ENCODE measurements at places on chromosomes 5 and 9.

- DNase-seq = no peak
Measured at GRCh38 chr5:73918791-73919221, 292.8 kb downstream of the ARHGEF28 start.

DNA sequence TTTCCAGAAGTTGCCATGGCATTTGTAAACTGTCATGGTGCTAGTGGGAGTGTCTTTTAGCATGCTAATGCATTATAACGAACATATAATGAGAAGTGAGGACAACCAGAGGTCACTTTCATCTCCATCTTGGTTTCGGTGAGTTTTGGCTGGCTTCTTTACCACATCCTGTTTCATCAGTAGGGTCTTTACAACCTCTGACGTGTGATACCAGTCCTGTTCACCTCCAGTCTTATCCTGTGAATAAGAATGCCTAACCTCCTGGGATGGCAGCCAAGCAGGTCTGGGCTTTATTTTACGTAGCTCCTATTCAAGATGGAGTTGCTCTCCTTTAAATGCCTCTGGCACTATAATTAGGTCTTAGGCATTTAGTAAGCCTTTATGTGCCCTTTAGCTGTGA lies 20.4 kb upstream of the RFK start:
- DNase-seq = no peak

DNA sequence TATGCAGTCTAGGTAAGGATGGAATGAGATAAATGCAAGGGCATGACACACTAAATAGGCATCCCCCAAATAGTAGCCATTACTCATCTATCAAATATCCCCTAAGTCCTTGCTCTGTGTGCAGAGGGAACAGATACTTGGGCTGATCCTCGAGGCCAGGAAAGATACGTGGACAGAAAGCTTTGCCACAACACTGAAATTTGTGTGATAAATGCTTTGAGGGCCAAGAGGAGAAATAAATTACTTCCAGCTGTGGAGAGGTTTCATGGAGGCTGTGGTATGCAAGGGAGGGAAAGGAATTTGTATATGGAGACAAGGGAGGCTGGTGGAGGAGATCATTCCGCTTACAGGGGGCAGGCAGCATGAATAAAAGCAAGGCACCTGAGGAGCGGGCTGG lies 18.5 kb downstream of the ATOX1 start:
- no peak for DNase-seq

GRCh38 chr5:178434851-178435250 lies 155.3 kb downstream of the COL23A1 start:
- DNase-seq = no peak

DNA sequence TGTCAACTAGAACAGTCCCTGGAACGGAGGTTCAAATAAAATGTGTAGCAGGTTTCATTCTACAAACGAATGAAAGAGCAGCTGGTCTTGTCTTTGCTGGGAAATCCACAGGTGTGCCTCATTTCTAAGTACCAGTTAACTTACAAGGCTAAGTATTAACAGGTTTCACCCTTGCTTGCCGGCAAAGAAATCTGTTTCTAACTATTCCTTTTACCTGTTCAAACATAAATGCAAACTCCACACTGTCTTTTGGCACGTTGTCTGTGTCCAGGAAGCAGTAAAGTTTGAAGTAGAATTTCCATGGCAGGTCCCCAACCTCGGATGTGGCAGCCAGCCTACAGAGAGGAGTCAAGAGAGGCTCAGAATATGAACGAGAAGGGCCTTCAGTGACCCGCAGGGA lies 54.4 kb upstream of the RETREG1 start:
- no peak for DNase-seq

DNA sequence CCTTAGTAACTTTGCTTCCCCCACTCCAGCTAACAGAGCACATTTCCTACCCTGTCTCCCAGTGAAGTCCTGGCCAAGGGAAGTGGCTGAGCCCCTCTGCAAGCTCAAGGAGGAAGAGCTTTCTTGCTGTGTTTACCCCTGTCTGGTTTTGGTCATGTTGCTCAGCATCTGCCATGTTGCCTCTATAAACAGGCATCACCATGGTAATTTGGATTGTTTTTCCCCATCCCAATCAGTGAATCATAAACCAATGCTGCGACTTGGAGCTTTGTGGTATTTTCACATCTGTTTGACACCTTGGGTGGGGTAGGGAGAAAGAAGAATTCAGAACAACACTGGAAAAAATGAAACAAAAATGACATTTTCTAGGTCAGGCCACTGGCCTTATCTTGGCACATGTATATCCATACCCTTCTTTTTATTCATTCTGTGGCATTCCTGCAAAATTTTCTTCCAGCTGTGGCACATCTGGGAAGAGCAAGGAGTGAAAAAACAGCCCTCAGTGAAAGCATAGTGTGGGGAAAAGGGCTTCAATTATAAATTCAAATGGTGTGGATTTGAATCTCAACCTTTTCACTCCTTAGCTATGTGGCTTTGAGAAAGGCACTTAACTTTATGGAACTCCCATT lies 42.5 kb downstream of the SLIT3 start:
- DNase-seq = no peak

- DNase-seq = peak; percentile 21
Measured at GRCh38 chr9:17578911-17579793, at the start of gene SH3GL2. TSS of gene SH3GL2 (plus strand) at chr9:17579066.

GRCh38 chr9:137807721-137808703 lies 69.6 kb upstream of the CACNA1B start:
- no peak for DNase-seq

DNA sequence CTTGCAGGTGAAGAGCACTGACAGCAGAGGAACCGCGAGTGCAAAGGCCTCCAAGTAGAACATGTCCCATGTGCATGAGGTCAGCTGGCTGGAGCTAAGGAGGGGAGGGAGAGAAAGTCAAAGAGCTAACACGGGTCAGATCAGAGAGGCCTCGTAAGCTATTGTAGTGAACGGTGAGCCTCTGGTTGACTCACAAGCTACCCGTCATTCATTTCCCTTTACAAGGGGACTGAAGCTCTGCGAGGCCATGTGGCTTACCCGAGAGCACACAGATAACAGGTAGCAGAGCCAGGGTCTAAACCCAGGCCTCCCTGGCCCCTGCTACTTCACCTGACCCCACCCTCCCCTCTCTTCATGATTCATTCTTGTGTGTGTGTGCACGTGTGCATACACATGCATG lies 152.7 kb upstream of the ADRA1B start:
- DNase-seq = no peak

DNA sequence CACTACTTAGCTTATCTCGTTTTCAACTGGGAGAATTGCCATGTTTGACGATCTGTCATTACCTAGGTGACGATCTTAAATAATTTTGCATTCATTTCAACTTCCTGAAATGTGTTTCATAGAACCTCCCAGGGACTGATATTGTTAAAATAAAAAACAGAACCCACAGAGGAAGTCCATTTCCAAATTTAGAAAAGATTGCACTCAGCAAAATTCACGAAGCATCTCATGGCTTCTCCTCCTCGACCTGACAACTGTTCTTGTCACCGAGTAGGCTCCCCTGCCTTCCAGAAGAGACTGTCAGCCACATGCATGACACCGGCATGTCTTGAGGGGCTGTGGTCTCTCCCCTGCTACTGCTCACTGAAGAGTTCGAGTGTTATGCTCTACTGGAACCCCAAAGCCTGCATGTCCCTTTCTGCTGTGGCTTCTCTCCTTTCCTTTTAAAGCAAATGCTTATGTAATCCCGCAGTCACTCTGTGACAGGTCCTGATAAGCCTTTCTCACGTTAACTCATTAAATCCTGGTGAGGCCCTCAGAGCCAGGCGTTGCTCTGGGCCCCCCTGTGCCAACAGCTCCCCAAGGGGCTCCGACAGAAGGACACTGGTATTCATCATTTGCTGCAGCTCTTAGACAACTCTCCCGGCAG lies 26.8 kb upstream of the ANKRD33B start:
- DNase-seq = no peak

- no peak for DNase-seq
Measured at GRCh38 chr9:1337169-1337568, 287.0 kb downstream of the DMRT2 start.

- no peak for DNase-seq
Measured at GRCh38 chr9:126457890-126458289, 131.3 kb downstream of the MVB12B start.

DNA sequence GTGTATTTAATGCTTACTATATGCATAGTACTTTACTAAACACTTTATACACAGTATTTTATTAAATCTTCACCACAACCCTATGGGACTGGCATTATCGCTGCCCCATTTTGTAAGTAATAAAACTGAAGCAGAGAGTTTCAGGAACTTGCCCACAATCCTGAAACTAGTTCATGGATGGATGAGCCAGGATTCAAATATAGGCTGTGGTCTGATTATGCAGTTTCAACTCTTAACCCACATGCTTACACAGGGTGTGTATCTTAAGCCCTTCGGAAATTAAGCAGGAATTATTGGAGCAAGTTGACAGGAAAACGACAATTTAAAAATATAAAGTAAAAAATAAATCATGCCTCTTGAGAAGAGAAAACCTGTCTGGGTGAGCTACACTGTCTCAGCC lies 109.0 kb downstream of the ATP10B start:
- DNase-seq = no peak

DNA sequence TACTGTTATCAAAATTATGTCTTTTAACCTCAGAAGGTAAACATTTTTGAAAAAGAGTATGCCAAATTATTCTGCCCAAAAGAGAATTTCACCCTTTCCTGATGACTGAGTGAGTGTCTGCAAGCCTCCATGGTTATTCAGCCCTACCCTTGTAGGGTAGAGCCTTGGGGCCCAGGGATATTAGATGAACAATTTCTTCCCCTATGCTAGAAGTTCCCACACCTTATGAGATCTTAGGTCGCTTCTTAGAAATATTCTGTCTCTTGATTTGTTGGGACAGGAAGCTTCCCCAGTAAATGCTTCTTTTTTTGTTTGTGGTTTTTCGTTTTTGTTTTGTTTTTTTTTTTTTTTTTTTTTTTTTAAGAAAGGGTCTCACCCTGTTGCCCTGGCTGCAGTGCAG lies 3.1 kb downstream of the CRB2 start:
- DNase-seq = no peak

DNA sequence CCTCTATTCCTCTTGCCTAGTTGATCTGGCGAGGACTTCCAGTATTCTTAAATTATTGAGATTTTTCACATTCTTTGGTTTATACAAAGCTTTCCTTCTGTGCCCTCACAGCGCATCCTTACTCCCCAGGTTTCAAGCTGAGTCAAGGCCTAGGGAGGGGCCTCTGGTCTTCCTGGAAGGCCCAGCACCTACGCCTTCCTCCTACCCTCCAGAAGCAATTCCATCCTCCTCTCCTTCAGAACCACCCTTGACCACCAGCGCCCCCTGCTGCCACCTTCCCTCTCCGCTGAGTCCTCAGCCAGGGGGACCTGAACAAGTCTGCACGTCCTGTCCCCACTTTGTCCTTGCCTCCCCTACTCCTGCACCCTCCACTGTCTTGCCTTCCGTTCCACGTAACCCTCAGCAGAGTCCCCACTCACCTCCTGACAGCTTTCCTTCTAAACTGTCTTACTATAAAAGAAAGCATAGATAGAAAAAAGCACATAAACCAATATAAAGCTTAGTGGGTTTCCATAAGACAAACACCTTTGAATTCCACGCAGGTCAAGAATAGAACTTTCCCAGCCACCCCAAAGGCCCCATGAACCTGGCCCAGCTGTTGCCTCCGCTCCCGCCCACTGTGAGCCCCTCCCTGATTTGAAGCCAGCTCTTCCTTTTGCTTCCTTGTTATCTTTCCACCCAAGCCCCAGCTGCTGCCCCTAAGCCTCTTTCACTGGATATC lies 63.0 kb upstream of the CTSL start:
- DNase-seq = no peak

DNA sequence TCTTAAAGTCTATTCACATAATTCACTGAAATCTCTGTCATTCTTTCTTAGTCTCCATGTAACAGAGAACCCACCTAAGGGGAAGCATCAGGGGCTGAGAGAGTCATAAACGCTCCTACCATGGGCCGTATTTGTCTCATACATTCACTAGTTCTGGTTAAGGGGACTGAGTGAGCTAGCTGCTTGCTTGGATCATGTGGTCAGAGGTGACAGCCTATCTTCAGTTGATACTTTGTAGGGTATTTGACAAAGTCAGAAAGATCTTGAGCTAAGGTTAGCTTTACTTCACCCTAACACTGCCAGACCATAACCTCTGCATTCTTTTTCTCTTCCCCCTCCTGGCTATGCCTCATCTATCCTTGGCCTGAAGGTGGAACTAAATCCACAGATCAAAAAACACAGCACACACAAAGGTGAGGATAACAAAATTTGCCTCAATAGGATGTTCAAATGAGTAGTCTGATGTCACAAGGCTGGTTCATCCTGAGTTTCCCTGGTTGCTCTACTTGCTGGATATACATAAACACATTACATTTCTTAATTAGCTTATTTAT lies 66.5 kb downstream of the MARCHF3 start:
- DNase-seq = no peak

DNA sequence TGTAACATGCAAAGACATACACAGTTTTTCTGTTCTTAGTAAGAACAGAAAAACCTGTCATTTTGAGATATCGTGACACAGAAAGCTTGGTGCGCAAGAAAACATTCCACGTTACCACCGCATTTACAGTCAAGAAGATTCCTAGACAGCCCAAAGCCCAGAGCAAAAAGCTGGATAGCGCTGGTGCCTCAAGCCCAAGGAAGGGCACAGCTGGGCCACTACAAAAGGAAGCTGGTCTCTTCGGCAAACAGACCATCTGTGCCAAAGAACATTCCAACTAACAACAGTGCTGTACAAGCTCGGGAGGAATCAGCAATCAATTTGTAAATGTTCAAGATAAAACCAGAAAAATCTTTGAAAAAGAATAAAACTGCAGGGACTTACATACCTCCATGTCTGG lies 31.0 kb downstream of the PSMB7 start:
- no peak for DNase-seq

- no peak for DNase-seq
Measured at GRCh38 chr5:151758141-151758429, 346 bp downstream of the ATOX1 start.

DNA sequence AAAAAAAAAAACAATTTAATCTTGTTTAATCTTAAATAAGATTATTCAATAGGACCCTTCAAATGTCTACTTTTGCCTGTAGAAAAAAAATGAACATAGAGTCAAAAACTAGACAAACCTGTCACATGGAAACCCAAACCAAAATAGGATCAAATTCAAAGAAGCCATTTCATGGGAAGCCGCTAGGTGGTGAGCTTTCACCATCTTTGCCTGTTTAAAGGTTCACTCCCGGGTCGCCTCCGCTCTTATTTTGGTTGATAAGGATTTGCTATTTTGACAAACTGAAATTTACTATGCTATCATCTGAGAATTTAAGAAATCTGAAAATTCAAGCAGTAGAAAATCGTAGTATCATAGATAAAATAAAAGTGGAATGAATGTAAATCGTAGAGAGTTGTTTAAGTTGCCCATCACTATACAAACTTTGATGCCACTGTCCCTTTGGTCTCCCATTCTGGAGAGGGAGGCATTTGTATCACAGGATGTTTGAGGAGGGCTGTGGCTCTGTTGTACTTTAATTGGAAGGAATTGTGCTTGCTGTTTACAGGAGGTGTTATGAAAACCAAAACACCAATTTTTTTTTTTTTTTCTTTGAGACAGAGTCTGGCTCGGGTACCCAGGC lies 43.5 kb upstream of the DNAH5 start:
- DNase-seq = peak; percentile 61

DNA sequence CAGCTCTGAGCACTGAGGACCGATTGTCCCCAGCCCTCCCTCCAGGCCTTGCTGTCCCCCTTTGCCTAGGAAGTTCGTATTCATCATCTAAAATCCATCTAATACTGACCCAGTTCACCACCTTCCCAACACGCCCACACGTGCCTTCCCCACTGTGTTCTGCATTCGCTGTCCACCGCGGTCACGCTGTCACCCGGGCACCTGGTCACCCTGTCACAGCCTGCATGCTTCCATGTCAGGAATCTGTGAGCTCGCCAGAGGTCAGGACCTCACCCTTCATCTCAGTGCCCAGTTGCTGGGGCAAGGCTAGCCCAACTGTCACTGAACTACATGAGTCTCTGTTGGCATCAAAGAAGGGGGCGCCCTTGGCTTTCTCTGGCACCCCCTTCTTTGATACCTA lies 82.9 kb upstream of the RUFY1 start:
- no peak for DNase-seq
